ENCODE measurements at places on chromosomes 7 and 10.

DNA sequence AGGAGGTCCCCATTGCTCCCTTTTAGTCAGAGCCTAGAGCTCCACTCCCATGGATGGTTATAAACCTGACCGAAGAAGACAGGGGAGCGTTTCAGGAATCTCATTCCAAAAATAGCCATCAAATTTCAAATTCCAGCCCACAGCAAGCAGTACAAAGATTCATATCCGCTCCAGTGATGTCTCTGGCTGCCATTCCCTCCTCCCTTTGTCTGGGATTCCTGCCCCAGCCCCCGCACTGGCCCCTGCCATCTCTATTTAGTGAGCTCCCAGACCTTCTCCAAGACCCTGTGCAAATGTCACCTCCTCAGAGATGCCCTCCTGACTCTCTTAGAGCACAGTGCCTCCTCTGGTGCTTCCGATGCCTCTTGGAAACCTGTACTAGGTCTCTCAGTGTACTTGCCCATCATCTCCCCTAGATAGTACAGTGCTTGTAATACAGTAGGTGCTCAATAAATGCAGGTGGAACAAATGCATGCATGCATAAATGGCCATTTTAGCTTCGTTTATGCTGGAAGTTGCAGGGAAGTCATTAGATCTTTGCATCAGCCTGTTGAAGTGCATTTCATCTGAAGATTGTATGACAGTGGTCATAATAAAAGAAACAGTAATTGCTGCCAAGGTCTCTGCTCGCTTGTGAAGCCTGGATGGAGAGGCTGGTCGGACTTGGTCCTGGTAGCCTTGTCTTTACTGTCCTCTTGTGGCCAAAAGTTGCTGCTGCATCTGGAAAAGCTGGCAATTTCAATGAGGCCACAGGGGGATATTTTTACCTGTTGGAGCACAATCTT is 32.0 kb upstream of the HABP2 start:
- peak; percentile 79 for DNase-seq

DNA sequence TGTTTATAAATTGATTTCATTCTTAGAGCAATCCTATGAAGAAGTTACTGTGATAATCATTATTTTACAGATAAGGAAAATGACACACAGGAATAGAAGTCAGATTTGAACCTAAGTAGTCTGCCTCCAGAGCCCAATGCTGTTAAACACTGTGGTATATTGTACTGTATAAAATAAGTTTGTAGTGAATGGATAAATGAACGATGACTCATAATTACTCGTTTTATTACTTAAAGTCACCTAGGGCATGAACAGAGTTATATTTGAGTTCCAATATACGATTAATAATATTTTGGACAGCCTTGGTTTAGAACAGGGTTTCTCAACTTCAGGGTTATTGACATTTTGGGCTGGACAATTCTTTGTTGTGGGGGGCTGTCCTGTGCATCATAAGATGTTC is 7.8 kb upstream of the BTRC start:
- DNase-seq, result peak; percentile 45

- DNase-seq, result no peak
Measured at GRCh38 chr10:109386921-109387320, 536.4 kb downstream of the XPNPEP1 start.

DNA sequence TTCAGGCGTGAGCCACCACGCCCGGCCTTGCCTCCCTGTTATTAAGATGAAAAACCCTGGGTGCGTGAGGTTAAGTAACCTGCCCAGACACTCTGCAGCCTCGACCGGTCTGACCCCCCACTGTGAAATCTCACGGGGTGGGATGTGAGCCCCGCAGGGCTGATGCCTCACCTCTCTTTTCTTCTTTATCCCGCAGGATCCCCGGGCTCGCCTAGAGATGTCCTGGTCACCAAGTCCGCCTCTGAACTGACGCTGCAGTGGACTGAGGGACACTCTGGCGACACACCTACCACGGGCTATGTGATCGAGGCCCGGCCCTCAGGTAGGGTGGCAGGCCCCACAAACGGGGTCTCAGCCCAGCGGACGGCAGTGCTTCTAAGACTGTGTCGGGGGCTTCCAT is 461.1 kb upstream of the FOXK1 start:
- no peak for DNase-seq

GRCh38 chr7:92811158-92811557 is 25.2 kb downstream of the CDK6 start:
- DNase-seq, result no peak

- peak; percentile 65 for DNase-seq
Measured at GRCh38 chr7:13989126-13989948, at the start of gene ETV1. Gene ETV1 (minus strand): TSS chr7:13989666. CDS start chr7:13989052, 614 bp downstream.

- DNase-seq, result no peak
Measured at GRCh38 chr10:79926037-79926436, 22.9 kb downstream of the SFTPD start.

DNA sequence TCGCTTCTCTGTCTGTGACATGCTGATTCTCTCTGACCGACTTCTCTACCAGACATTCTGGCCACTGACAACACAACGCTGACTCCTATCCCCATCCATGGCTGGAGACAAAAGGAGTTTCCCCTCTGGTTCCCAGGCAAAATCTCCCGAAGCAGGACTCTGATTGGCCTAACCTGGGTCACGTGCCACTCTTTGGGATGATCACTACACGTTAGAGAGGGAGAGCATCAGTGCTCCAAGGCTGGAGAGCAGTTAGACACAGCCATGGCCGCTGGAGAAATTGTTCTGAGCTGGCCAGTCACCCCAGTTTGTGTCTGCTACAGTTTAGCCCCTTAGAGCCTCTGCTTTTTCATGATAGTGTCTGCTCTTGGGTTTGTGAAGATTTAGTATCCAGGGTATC is 38.9 kb downstream of the ADAMTS14 start:
- DNase-seq, result no peak

DNA sequence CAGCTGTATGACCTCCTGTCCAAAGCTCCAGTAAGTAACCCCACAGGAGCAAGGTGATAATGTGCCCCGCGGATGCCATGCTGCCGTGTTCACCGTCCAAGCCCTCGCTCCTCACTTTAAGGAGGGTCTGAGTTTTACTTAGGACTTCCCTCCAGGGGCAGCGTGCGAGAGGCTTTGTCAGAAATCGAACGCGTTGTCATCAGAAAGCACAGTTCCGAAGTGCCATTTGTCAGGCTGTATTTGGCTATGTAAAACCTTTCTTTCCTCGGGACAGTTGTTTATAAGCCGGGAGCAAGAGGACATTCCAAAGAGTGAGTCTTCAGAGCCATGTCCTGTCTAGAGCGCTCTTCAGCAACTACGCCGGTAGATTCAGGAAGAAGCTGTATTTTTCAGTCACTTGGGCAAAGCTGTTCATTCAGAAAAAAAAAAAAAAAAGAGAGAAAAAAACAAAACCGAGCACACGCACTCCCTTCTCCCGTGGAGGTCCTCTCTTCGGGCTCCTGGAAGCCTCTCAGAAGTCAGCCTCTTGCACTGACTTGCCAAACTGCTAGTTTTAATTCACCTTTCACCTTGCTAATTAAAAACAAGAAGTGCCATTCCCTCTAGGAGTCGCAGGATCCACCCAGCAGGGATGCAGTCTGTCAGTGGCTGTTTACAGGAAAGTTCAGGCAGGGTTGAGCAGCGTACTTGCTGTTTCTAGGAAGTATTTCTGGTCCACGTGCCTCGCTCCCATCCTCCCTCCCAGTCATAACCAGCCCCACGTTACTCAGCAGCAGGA is at the start of gene SEMA3E:
Gene SEMA3E (minus strand): TSS at position 676 of the 778 bp plus-strand sequence.
- DNase-seq, result peak; percentile 52

DNA sequence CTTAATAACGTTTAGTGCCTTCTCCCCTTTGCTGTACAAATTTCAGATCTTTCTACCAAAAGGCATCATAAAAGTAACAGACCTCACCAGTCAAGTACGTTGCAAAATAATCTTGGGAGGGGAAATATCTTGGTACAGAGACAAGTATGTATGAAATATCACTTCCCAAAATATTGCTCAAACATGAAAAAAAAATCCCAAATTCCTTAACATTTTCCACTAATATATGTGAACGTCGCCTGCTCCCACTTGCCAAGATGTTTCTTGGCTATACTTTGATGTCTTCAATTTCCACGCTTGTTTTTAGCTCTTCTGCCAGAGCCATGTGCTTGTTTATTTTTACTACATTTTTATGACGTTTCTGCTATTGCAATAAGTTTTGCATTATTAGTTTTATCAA is 223.5 kb downstream of the PLXNA4 start:
- DNase-seq, result no peak

DNA sequence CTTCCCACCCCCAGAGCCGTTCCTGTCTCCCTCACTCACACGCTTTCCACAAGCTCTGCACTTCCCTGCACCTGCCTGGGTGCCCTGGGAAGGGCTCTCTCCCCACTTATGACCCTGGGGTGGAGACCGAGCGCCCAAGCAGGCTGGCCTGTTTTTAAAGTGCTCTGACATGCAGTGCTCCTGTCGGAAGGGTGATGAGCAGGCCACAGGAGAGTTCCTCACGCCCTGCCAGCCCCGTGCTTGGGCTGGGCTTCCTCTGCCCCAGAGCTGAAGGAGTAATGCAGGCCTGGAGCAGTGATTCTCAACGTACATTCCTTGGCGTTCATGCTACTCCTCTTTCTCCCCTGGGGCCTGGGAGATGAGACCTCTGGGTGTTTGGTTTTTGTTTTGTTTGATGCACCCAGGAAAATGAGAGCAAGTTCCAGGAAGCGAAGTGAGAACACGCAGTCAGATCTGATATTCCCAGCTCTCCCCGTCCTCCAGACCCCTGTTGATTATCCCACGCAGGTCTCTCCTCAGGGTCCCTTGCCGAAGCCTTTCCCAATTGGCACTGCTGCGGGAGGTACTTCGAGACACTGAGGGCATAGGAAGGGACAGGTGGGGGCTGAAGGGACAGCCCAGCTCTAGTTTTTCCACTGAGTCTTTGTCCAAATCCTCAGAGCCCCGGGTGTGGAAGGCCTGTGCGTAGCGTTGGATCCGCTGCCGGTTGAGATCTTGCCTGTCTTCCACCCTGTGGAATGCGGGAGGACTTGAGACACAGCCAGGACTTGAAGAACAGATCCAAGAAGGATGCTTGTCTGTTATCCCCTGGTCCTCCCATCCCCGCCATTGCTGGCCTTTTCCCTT is 14.1 kb downstream of the TRPV6 start:
- DNase-seq, result no peak

- DNase-seq, result no peak
Measured at GRCh38 chr7:6251653-6252052, 20.8 kb downstream of the CYTH3 start.

DNA sequence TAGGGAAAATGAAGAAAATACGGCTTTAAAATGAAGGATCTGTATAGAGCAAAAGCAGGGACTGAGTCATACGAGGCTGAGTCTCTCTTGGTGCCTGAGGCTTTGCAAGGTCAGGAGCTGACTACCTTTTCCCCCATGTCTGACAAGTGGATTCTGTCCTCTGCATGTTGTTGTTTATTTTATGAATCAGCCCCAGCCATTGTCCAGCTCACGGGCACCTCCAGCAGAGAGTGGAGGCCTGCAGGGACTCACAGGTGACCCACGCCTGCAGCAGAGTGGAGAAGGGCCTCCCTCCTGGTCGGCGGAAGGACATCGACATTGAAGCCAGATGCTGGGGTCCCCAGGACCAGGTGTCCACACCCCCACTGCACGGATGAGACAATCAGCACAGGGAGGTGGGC is 233.9 kb downstream of the WDR37 start:
- DNase-seq, result peak; percentile 17

GRCh38 chr10:126926568-126926967 is 21.3 kb downstream of the DOCK1 start:
- no peak for DNase-seq

DNA sequence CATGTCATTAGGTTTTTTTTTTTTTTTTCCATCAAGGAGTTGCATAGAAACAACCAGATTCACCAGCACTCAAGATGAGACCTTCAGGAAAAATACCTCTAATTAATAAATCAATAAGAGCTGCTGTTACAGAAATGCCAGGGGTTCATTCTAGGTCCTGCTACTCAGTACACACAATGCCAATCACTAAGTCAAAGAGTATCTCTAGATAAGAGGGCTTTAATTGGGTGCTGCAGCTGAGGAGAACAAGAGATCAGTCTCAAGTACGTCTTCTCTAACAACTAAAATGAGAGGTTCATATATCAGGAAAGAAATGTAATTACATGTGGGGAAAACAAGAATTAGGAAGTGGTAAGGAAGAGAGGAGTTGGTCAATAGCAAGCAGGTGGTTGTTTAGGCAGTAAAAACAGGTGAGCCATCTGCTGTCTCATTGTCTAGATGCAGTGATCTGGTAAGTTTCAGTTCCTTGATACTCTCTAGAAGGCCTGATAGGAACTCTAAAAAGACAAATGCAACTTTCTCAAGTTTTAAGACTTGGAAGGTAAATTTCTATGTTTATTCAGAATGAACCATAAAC is 272.9 kb upstream of the ZWINT start:
- DNase-seq, result no peak

DNA sequence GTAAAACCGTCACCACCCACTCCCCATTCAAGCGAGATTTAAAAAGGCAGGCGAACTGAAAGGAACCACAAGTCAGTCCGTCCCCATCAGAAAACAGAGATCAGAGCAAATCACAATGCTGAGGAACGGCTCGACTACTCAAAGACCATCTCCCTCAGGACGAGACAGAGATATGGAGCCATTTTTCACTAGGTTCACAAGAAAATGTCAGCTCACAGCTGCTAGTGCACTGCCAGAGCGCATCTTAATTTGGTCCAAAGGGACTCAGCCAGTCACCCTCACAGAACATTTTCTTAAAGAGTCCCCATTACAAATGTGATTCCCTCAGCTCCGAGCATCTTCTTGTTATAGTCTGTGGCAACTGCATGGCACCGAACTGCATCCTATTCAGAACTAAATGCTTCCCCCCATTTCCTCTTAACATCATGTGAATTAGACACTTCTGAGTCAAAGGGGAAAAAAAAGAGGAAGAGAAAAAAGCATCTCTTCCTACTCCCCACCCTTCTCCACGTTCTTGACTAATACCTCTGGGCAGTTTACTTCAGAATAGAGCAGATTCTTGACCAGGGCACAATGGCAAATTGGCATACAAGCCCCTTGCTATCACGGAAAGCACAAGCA is 683.9 kb downstream of the MAGI2 start:
- no peak for DNase-seq

- DNase-seq, result no peak
Measured at GRCh38 chr7:44094365-44094764, 9.8 kb upstream of the AEBP1 start.

DNA sequence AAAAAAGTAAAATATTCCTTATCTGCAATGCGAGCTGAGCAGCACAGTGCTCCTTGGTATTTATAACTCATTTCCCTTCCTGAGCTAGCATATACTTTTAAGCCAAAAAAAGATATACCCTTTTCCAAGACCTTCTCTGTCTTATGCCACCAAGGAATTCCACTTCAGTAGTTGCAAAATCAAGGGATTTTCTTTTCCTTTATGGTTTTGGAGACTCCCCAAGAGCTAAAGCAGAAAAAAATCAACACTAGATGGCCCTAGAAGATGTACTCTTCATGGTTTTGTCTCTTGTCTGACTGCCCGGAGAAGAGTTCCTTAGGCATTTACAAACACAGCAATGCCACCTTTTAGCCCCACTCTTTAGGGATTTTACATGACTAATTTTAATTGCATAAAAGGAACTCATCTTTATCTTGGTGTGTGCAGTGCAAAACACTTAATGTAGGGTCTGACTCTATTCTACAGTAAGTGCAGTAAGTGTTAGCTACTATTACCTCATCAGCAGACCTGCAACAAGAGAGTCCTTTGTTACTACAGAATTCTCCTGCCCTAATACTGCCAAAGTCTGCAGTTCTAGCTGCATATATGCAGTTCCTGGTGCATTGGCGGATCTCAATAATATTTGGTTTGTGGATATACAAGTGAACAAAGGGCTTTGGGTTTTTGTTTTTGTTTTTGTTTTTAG is 443.3 kb downstream of the GFRA1 start:
- no peak for DNase-seq

- DNase-seq, result no peak
Measured at GRCh38 chr10:10824591-10825148, 193.0 kb upstream of the CELF2 start.

Measured in PC-3 (cell line).